Activated CD4-positive, CD25-positive, alpha-beta regulatory T cell treated with anti-CD3 and anti-CD28 coated beads, Interleukin-2, amount 50 U/mL, for 16 hours (primary cell): ENCODE measurements at places on chromosomes 4 and X.

DNA sequence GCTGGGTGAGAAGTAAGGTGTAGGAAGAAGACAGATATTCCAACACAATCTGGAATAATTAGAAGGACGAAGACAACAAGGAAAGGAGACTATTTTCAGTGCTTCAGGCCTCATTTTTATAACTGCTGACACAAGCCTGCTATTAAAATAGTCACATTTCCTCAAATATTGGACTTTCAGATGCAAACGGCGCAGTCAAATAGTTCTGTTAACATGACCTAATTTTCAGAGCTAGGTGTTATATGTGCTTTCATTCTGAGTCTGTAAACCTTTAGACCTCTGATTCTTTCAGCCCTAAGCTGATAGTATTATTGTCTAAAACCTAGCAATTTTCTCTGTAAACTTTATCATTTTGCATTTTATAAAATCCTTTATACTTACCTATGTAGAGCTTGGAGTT is 261.5 kb downstream of the IL1RAPL1 start:
- no peak for DNase-seq

DNA sequence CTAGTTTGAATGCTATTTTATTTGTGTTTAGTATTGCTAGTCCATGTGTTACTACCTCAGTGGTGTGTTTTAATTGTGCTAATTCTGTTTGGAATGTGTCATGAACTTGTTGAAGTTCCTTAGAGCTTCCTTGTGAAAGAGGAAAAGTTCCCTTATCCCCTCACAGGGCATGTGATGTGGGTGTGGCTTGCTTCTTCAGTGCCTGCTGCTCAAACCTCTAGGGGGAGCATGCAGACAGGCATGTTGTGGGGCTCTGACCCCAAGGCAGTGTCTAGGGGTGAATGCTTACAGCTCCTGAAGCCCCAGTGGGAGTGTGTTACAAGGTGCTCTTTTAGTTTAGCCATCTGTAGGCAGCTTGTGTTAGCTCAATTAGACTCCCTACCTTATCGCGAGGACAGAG is 86.5 kb downstream of the MAGED4 start:
- DNase-seq, result no peak

DNA sequence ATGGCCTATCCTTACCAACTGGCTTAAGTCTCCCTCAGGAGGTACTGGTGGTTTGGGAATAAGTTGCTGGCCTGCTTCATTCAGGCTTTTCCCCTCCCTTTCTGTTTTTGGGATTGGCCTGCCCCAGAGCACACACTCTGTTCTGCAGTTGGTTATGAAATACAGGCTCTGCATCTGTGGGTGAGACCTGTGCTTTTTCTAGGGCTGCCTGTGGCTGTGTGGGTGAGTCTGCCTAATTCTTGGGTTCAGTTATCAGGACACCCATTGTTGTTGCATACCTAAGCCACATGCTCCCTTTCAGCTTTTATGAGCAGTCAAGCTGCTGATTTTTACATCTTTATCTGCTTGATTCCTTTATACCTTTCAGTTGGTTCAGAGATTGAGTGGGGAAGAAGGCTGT is 19.0 kb upstream of the CWH43 start:
- no peak for DNase-seq

- DNase-seq, result no peak
These were observed 58.0 kb downstream of the SMAD1 start for GRCh38 chr4:145539671-145540070.

DNA sequence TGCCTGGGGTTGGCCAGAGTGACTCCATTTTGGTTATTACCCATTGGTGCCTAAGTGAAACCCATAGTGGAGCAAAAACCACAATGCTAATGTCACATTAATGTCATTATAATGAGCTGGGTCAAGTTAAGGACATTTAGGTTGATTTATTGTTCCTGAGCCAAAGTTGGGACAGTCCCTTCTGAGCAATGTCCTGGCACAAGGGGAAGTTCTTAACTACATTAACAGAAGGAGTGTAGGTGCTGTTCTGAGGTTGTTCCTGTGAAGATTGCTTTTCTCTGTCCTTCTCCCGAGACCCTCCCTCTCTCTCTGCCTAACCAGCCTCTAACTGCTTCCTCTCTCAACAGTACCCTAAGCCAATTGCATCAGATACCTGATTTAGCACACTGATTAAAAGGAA is 1956.8 kb upstream of the PCDH10 start:
- no peak for DNase-seq

- DNase-seq, result no peak
These were observed 17.9 kb upstream of the TLR3 start for GRCh38 chr4:186051096-186051495.

GRCh38 chr4:152719291-152719690 is 39.5 kb upstream of the TMEM154 start:
- DNase-seq, result no peak

GRCh38 chrX:86237482-86237881 is 89.2 kb downstream of the DACH2 start:
- DNase-seq, result no peak

DNA sequence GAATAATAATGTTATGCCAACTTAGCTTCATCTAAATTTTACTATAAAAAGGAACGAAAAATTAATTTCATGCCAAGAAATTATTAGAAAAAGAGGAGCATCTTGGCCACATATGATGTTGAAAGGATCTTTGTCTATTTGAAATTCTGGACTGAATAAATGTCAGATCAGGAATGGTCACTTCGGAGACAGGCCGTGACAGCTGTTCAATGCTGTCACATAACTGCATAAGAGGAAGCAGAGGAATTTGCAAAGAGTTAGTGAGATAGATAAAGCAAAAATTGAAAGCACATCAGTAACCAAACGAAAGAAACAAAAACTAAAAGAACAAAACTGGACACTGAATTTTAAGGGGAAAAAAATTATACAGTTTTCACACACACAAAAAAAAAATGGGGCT is 100.9 kb downstream of the GASK1B start:
- DNase-seq, result no peak

GRCh38 chr4:134201216-134202161 is at the start of gene PABPC4L:
Gene PABPC4L, minus strand, starts transcription at chr4:134201789. Its CDS starts 770 bp downstream, at chr4:134201019.
- DNase-seq, result no peak

- DNase-seq, result no peak
These were observed 5.9 kb downstream of the ATOH1 start for GRCh38 chr4:93834249-93835066.

- DNase-seq, result no peak
These were observed 95.4 kb downstream of the KDR start for GRCh38 chr4:55029821-55030503.

GRCh38 chrX:23012162-23012561 is 12.4 kb downstream of the DDX53 start:
- no peak for DNase-seq
